GDM1 (cell line): ENCODE measurements at places on chromosomes 7 and 10.
A peak's percentile ranks its signal among the peaks of the same experiment; 100 is the strongest.

DNA sequence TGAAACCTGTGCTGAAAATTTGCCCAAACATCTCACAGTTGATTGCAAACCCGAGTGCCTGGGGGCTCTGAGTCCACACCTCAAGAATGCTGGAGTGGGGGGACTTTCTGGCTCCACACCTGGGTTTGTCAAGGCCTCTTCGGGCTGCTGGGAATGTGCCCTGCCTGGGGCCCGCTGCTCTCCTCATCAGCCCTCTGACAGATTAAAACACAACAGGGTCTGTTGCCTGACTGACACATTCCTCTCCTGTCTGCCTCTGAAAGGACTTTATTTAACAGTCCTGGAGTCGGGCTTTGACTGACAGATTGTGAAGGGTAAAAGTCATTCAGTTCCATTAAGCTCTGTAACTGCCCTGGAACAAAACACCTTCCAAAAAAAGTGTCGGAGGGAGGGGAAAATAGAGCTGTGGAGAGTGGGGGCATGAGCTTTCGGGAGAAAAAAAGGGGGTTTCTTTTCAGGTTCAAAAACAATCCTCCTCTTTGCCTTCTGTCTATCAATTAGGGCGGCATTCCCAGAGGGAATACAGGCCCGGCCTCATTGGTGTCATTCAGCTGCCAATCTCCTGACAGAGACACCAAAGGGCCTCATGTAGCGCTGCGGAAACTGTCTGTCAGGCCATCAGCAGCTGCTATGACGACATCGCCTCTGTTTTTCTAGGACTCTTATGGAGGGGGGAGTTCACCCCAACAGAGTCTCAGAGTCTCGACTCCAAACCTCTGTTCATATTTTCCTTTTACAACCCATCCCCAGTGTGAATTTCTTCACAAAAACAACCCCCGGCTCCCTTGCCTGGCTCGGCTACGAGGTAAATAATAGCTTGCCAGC is 398.8 kb upstream of the NFE2L3 start:
- no peak for DNase-seq

DNA sequence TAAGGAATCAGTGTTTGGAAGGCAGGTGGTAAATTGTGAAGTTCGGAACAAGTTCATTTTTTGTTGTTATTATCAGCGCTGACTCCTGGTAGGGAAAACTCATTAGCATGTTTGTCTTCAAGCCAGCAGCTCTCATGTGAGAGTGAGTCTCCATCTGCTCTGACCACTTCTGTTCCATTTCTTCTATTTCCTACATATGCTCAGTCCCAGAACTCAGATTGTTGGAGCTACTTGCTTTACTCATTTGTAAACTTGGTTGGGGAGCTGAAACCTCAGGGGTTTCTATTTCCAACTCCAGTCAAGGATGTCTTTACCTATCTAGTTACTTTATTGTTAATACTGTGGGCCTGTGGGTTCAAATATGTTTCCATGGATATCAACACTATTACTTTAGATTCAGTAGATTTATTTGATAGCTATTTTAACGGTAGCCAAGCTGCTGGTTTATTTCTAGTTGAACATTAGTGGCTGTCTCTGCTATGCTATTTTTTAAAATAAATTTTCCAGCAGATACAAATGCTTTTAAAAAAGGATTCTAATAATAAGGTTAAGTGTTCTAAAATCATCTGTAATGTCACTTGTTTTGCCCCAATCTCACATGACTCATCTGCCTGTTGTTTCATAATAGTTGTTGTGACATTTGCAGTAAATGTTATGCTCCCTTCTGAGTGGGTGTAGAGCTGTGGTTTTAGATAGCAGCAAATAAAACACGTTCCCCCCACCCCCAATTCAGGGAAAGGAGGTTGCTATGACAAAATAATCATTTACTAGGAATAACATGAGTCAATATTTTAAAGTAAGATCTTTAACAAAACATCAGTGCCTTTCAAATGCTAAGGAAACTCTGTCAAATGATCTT is 143.3 kb downstream of the HDAC9 start:
- no peak for DNase-seq

GRCh38 chr7:47902013-47902412 is 46.3 kb downstream of the PKD1L1 start:
- no peak for DNase-seq

DNA sequence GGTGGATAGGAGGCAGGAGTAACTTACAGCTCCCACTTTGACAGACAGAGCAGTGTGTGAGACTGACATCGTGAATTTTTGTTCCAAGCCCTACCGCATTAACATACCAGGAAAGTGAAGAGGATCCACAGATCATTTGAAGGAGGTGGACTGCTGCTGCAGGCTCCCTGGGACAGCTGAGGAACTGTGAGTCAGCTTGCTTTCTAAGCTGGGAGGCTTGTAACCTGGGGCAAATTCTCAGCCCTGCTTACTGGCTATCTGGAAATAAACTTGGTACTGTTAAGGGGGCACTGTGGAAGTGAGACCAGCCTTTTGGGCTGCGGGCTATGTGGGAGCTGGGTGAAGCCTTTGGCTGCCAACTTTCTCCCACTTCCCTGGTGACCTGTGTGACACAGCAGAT is 1202.5 kb downstream of the DNAJB9 start:
- DNase-seq, result no peak

- DNase-seq, result no peak
Observed at GRCh38 chr10:124765256-124765655, 21.1 kb upstream of the FAM53B start.

DNA sequence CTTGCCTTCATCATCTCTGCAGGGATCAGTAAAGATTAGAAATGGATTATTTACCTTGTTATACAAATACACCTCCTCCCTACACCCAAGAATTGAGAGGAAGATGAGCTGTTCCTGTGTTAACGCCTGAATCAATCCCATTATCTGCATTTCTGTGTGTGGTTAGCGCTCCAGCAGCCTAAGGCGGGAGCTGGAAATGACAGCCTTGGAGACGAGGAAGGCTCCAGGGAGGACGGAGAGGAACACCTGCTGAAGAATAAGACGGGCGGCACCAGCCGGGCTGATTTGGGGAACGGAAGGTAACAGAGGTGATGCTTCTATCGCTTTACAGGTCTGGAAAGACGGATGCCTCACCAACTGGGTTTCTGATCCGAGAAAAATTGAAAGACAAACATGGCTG is 34.2 kb upstream of the DDC start:
- DNase-seq, result no peak

- no peak for DNase-seq
Observed at GRCh38 chr7:16912540-16912939, 30.8 kb upstream of the AGR3 start.

DNA sequence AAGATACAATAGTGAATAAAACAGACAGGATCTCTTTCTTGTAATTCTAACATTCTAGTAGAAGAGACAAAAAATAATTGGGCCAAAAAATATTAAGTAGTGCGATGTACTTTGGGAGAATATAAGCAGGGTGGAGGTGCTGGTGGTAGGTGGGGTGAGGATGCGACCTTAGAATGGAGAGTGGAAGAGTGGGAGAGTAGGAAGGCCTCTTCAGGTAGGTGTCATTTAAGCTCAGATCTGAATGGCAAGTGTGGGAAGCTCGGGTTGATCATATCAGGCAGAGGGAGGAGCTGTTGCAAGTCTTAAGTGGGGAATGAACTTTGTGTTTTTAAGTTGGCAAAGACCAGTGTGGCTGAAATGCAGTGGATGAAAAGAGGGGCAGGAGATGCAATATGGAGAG is 3.8 kb upstream of the IFRD1 start:
- no peak for DNase-seq

DNA sequence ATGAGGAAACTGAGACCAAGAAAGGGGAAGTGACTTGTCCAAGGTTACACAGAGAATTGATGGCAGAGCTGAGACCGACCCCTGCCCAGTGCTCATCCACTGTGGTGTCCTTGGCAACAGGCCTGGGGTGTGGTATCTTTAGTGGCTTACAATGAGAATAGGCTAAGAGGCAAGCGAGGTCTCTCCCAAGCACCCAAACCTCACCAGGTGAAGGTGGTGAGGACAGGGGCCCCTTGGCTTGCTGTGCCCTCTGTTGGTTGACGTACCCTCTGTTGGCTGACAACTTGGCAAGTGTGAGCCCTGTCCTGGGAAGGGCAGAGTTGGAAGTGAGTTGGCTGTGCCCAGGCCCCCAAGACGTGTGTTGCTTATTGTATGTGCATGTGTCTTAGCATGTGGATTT is 166.9 kb downstream of the GRK5 start:
- DNase-seq, result no peak

- DNase-seq, result no peak
Observed at GRCh38 chr10:63642808-63643207, 121.6 kb downstream of the REEP3 start.

GRCh38 chr7:770741-771166 is 43.7 kb upstream of the PRKAR1B start:
- no peak for DNase-seq

GRCh38 chr10:77189075-77189474 is 448.5 kb downstream of the KCNMA1 start:
- no peak for DNase-seq

GRCh38 chr10:72248468-72249151 is 25.1 kb upstream of the DDIT4 start:
- DNase-seq, result peak; percentile 73

DNA sequence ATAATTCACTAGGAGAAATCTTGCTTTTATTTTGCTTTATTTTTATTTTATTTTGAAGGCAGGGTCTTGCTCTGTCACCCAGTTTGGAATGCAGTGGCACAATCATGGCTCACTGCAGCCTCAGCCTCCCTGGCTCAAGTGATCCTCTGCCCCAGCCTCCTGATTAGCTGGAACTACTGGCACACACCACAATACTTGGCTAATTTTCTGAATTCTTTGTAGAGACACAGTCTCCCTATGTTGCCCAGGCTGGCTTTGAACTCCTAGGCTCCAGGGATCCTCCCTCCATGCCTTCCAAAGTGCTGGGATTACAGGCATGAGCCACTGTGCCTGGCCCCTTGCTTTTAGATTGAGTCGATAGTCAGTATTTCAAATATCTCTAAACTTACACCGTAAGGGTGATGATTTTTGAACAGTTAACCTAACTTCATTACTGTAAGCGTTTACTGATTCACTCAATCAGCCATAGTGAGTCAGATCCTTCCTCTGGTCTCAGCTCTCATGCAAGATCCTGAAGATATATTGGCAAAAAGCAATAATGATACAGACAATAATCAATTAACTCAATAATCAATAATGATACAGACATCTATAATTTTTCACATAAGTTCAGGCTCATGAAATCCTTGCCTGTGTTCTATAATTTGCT is 239.5 kb downstream of the KIAA1217 start:
- no peak for DNase-seq

GRCh38 chr7:5525271-5526099 is 101.9 kb upstream of the TNRC18 start:
- peak; percentile 26 for DNase-seq

- DNase-seq, result no peak
Observed at GRCh38 chr7:102322202-102322715, 34.0 kb downstream of the SPDYE6 start.

DNA sequence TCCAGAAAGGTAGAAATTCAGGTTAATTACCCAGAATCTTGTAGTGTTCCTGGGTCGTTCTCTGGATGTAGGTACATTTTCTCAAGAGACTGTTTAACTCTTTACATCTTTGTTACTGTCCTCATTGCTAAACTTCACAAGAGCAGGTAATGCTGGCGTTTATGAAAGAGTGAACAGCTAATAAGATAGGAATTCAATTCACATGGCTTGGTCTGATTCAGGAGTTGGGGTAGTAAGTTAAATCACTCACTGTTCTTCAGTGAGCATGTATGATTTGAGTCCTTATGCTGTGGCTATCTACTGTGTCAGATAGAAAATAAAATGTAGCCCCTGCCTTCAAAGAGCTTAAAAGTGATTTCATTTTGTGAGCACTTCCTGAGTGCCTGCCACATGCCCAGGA is 480.0 kb downstream of the LRMDA start:
- no peak for DNase-seq

DNA sequence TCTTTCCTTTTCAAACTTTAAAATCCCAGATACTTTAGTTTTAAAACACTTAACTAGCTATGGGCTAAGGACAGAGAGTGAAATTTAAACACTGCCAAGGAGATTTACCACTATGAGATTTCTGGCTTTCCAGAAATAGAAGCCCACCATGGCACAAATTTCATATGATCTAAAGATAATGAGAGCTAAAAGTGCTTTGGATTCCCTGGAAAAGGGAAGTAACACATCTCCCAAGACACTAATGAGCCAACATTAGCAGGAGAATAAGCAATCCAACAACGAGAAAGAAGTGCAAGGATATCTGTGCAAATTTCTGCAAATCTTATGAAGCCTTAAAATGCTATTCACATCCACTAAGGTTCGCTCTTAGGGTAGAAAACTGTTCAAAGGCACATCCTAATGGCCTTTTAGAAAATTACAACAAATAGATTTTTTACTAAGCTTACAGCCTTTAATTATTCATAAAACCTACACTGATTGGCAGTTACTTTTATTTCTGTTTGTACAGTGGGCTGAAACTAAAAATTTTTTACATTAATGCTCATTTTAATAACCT is 100.3 kb downstream of the RAPGEF5 start:
- DNase-seq, result no peak

DNA sequence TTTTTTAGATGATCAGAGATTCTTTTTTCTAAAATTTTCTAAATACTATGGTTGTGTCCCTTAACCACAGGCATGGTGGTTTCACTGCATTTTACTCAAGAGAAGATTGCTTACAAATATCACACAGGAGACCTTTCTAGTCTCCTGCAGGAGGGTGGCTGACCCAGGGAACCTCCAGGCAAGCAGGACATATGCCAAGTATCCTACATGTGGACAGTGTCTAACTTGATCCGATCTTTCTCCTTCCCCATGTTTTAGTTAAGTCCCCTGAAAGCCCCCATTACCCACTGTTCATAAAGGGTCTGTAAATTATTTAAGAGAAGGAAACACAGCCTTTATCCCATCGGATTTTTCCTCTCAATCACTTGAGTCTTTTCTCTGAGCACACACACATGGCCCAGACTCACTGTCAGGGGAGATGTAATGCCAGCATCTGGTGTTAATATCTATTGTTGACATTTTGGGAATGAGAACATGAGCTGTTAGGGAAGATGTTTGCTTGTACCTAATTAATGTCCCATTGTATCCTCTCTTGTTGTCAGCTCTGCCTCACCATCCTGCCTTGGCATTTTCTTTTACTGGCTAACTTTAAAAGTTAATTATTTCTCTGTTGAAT is 755.2 kb downstream of the AUTS2 start:
- no peak for DNase-seq

- DNase-seq, result no peak
Observed at GRCh38 chr10:14409856-14410458, 79.2 kb upstream of the FRMD4A start.
